Activated T-cell treated with anti-CD3 and anti-CD28 coated beads, Interleukin-2, amount 50 U/mL, for 1 hour (primary cell): ENCODE measurements at places on chromosomes 16 and 17.

DNA sequence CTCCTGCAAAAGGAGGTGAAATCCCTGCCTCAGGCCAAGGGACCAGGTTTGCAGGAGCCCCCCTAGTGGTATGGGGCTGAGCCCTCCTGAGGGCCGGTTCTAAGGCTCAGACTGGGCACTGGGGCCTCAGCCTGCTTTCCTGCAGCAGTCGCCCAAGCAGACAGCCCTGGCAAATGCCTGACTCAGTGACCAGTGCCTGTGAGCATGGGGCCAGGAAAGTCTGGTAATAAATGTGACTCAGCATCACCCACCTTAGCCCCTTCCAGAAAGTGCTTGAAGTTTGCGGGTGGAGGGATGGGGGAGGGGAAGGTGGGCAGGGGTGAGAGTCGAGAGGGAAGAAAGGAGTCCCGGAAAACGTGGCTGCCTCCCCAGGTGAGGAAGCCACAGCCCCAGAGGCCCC, 2.1 kb downstream of the MC1R start:
- no peak for DNase-seq

- DNase-seq: no peak
These were observed 4.2 kb upstream of the CDH1 start for GRCh38 chr16:68732741-68733399.

DNA sequence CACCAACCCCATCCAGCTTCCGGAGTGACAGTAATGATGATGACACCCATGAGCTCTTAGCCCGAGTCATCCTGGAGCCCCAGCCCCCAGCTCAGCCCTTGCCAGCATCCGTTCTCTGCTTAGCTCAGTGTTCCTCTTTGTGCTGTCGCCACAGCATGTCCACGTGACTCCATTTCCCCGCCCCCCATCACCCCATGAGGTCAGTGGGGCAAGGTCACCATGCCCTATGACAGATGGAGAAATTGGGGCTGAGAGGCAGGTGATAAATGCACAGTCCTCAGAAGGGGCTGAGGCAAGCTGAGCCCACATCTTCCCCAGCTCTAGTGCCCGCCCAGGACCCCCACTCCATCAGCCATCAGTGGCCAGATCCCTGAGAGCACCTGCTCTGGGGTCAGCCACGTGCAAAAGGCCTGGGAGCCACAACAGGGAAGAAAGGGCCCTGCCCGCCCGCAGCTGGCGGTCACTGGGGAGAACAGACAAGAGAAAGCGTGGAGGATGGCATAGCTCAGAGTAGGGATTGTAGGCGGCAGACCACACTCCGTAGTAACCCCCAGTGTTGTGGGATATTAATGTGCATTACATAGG, 17.1 kb downstream of the ITGB4 start:
- DNase-seq: no peak

- no peak for DNase-seq
These were observed 3.9 kb downstream of the RPL3L start for GRCh38 chr16:1950559-1950958.

DNA sequence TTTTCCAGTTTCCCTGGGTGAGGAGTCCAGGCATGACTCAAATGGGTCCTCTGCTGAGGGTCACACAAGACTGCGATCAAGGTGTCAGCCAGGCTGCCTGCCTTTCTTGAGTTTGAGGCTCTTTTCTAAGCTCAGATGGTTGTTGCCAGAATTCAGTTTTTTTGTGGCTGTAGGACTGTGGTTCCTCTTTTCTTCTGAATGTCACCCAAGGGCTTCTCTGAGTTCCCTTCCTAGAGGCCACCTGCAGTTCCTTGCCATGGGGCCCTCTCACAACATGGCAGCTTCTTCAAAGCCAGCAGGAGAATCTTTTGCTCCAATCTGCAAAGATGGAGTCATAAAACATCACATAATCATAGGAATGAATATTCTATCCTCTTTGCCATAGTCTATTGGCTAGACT, 17.5 kb downstream of the LIMD2 start:
- no peak for DNase-seq

- DNase-seq: peak; percentile 94
These were observed 23.0 kb upstream of the EIF1 start for GRCh38 chr17:41665566-41666236.

- DNase-seq: no peak
These were observed 44.8 kb downstream of the PITPNC1 start for GRCh38 chr17:67421869-67422273.

DNA sequence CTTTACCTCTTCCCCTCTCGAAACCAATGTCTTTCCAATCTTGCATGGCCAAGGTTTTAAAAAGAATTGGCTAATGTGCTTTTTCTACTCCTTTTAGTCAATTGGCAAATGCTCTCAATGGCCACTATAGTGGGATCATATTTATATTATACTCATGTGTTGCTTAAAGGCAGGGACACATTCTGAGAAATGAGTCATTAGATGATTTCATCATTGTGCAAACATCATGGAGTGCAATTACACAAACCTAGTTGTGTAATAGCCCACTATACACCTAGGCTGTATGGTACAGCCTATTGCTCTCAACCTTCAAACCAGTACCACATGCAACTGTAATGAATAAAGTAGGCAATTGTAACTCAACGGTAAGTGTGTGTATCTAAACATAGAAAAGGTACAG, 180.9 kb downstream of the HS3ST3A1 start:
- no peak for DNase-seq

DNA sequence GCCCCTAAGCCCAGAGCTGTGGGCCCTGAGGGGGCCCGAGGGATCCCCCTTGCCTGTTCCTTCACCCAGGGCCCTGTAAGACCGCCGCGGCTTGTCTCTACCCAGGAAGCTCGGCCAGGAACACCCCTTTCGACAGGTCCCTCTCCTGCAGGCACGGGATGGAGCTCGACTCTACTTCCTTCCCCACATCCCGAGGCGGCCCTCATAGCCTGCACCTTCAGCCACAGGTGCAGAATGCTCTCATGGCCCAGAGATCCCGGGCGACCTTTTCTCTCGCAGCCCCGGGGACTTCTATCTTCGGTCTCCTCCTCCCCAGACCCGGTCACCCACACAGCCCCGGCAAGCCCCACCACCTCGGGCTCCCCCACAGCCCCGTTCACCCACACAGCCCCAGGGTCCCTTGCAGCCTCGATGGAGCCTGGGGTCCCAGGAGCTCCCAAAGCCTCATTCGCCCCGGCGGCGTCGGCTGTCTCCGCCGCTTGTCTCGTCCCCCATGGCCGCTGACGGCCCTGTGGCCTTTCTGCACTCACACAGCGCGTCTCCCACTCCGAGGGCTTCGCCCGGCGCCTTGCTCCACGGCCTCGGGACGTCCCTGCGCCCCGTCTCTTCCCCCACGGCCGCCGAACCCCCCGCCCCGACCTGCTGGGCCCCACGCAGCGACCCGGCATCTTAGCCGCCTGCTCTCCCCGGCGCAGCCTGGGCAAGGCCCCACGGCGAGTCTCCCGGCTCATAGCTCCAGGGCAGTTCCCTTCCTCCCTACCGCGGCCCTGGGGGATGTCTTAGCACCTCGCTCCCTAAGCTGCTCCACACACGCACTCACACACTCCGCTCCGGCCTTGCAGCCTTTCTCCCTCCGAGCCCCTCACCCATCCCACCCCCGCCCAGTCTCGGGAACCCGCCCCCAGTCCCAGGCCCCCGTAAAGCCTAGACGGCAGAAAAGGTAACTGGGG, 650 bp downstream of the KIAA0753 start:
- no peak for DNase-seq

GRCh38 chr16:88274847-88275246, 107.9 kb upstream of the ZNF469 start:
- no peak for DNase-seq

DNA sequence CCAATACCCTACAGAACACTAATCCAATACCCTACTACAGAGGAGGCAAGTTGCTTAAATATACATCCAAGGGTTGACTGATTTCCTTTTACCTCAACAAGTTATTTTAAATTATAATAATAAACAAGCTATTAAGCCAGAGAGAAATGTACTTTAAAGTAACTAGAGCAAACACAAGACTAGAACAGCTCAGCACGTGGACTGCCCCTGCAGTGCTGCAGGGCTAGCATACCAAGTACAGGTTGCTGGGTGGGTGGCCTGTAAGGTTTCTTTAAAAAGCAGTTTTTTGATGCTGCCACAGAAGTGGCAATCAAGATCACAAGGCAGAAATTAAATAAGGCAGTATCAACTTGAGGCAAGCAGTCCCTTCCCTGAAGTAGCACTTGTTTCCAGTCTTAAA, 63.5 kb downstream of the PARN start:
- no peak for DNase-seq

DNA sequence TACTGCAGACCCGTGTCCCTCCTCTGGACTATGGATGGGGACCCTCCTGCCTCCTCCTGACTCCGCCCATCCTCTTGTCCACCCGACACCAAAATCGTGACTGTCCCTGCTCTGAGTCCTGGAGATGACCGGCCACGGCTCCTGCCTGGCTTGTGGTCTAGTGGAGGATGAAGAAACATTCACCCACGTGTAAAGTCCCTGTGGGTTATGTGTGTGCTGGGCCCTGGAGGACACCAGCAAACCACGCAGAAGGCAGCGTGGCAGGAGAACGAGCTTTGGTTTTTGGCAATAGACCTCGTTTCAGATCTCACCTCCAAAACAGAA, 11.9 kb downstream of the SPNS2 start:
- no peak for DNase-seq

DNA sequence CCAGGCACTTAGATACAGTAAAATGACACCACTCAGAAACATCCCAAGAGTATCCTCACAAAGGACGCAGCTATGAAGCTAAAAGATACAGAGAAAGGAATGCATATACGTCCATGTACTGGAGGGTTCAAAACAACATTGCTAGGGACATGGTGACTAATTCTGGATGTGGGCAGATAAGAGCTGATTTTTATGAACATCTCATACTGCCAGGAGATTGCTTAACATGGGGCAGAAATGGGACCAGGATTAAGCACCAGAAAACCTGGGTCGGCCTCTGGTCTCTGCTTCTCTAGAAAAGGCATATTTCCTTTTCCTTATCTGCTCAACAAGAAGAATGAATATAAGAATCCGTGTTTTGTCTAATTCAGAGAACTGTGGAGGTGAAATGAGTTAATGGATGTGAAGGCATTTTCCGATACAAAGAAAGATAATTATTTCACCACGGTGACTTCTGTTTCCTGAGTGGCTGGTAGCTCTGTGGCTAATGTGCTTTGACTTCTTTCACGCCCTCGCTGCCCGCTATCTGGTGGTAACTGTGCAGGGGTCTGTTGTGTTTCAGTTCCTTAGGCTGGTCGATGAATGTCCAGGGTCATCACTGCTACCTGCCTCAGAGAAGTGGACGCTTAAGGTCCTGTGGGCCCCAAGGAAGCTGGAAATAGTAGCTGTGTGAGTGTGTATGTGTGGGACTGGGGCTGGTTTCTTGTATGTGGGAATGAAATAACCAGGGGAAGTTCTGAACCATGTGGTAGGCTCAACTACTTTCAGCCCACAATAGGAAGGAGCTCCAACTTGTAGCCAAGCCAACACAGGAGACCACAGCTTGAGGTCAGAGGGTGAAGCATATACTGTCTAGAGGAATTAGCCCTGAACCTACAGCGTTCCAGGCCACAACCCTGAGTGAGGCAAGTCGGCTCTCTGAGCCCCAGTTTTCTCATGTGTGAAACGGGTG, 15.8 kb upstream of the CCL5 start:
- no peak for DNase-seq

DNA sequence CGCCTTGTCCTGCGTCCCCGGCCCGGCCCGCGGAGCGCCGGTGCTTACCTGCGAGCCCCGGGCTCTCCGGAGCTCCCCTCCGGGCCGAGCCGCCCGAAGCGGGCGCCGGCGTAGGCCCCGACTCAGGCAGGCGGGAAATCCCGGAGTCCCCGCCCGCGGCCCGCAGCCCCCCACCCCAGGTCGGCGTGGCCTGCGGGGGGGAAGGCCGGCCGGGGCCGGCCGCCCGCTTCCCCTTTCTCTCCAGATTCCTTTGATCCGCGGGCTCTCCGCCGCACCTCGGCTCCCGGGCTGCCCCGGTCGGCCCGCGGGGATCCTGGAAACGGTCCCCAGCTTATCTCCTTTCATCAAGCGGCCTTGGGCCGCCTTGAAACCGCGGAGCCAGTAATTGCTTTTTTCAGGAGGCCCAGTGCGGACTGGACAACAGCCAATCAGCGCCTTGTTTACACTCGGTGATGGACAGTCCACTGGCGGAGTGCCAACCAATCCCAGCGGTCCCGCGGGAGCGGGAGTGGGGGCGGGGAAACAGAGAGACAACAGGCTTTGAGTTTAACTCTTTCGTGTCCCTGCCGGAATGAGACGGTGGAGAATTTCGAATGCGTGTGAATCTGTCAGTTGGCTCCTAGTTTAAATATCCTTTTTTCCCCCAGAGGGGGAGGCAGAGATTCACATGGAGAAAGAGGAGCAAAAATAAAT, 1.4 kb upstream of the BAHCC1 start:
- DNase-seq: no peak

DNA sequence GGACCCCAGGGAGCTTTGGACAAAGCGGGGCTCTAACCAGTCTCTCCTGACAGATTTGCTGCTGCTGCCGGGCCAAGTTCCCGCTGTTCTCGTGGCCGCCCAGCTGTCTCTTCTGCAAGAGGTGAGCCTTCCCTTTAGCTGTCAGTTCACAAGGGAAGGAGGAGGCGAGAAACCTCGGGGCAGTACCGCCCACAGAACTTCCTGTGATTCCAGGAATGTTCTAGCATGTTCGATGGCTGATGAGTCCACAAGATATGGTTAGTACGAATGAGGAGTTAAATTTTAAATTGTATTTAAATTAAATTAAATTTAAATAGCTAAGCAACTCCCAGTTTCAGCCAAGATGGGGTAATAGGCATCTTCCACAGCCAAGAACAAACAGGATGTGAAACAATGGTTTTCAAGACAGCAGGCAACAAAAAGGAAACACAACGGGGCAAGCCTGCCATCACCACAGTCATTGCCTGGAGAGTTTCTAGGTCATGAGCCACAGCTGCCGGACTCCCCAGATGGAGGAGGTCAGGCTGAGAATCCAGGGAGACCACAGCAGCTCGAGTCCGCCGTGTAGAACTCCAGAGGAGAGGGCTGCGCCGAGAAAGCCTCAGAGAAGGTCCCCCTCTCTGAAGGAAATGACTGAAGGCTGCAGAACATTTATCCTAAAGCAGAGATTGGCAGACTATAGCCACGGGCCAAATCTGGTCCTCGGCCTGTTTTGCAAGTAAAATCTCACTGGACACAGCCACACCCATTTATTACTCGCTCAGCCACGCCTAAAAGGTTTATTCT, 9.5 kb upstream of the TCF25 start:
- DNase-seq: peak; percentile 46

DNA sequence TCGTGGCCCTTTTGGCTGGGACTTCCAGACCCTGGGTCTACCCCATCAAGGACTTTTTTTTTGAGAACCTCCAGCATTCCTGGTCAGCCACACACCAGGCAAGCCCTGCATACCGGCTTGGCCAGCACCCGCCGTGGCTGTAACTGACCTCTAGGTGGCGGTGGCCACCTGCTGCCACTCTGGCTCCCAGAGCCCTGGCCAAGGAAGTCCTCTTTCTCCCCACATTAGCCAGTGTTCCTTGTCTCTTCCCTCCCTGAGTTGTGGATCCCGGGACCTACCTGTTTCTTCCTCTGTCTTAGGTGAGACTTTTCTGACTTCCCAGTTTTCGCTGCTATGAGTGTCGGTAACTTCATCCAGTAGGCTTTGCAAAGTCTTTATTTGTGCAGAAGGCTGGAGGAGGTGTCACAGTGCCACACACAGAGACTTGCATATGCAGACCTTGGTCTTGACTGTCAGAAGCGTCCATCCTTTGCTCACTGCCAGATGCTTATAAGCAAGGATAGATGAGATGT, 348.3 kb downstream of the CPPED1 start:
- DNase-seq: peak; percentile 35

GRCh38 chr17:57909551-57909950, 45.7 kb downstream of the CUEDC1 start:
- no peak for DNase-seq

GRCh38 chr16:104355-104754, 26.3 kb downstream of the MPG start:
- DNase-seq: no peak

GRCh38 chr16:63461248-63461841, 1425.1 kb upstream of the CDH8 start:
- DNase-seq: no peak
